Prostate gland (tissue), 2 donors: ENCODE measurements at places on chromosomes 5 and 9. TPM values are rescaled to one million over a fixed set of nuclear protein-coding genes. Genes with fewer than 3 reads are reported as not detected.

DNA sequence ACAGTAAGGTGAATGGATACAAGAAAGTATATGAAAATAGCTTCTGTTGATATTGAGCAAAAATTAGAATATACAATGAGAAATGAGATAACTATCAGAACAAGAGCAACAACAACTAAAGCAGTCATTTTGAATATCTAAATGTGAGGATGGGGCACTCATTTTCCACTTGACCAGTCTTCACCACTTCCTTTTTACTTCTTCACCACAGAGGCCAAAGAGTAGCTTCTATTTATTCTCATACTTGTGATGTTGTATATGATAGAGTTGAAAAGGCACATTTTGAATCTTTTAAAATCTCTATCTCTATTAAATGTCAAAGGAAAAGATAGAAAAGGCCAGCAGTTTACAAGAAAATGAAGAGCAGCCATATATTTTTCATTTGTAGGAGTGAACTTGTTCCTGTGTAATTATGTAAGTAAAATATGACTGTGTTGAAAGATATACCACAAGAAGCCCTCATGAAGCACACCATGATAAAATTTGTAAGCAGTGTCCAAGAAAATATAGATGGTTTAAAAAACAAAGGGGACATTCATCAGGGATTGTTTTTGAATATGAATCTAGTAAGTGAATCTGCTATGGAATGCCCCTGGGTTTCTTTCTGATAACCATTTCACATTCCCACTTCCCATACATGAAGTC is 39.2 kb downstream of the ADAMTS19 start:
- DNase-seq, result no peak

- DNase-seq, result no peak
These were observed at the start of gene BICD2 for GRCh38 chr9:92764381-92764987. TSS of gene BICD2 (minus strand) at chr9:92764833. CDS start at chr9:92764744, 89 bp downstream.

DNA sequence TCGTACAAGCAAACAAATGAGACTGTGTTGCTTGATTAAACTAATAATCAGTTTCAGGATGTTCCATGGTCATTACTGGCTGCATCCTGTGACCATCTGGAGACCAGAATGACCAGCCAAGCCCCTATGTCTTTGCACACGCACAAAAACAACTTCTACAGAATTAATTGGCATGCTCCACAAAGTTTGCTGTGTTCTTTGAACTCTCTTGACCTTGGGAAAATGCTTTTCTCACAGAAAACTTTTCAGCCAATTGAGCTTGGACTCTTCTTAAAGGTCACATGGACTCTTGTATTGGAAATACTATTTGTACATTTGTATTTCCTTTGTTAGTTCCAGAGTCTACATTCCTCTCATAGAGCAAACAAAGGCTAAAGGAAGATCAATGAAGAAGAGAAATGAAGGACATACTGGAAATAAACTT is 147.8 kb downstream of the ARRDC3 start:
- no peak for DNase-seq

DNA sequence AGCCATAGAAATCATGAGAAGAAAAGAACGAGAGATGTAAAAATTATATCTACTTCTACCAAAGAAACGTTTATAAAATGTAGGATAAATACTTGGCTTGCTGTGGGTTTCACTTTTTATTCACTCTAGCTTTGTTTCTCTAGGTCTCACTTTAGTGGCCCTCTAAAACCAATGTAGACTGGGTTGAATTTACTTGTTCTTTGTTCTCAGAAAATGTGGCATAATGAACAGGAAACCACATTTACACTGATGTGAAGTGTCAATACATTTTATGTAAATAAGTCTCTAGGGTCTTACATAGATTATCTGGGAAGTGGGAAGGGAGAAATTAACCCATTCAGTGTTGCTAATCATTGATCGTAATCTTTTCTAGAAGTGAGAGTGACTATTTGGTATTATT is 58.9 kb downstream of the PLPPR1 start:
- DNase-seq, result no peak

DNA sequence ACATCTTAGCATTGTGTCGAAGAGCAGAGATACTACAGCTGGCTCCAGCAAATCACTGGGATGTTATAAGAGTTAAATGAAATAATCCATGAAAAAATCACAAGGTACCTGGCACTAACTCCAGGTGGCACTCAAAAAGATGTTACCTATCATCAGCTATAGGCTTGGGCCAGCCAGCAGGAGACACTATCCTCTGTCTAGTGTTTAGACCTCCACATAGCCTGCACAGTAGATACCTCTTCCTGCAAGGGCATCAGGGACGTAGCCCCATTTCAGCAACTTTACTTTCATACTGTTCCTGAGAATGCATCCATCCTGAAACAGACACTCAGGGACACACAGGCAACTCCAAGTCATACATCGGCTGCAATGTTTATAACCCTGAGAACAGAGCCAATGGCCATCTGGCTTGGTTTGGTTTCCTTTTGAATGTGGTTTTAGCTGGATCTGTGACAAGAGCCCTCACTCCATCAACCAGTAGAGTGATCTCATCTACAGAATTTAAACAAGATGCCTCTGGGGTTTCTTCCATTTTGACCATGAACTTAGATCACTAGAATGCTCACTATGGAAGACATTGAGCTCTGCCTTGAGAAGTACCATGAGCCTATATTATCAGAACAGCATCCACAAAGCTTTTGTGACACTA is 69.9 kb downstream of the TLE1 start:
- DNase-seq, result no peak

DNA sequence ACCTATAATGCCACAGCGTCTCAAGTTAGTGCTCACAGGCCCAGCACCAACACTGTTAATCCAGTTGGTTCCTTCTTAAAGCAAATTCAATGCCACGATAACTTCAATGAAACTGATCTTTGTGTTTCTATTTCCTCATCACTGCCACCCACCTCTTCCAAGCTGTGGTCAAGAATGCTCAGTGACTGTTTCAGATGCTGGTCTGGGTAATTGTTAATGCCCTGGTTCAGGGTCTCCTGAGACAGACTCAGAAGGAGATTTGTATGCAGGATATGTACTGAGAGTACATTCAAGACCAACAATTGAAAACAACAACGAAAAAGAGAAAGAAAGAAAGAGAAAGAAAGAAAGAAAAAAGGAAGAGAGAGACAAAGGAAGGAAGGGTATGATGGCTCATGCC is 505.3 kb downstream of the TLE4 start:
- DNase-seq, result no peak

GRCh38 chr5:150781706-150782614 is 3.4 kb downstream of the SMIM3 start:
- peak; percentile 54 for DNase-seq

DNA sequence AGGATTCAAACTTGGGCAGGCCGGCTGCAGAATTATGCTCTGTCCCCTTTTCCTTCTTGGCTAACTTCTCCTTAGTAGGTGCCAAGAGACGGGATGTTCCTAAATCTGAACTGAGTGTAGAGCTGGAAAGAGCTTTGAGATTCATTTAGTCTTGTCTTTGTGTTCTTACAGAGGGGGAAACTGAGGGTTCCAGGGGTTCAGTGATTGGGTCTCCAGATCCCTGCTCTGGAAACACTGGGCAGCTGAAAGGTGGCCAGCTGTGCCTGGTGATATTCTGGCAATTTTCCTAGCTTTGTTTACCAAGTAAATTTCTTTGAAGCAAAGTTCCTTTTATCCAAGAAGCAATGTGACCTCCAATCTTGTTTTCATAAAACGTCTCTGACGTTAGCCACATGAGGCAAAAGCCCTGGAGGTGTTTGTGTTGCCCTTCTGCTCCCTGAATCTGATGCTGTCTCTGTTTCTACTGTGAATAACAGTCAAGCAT is 288.7 kb downstream of the ZSWIM6 start:
- DNase-seq, result peak; percentile 40

- DNase-seq, result no peak
These were observed 137.0 kb downstream of the FER start for GRCh38 chr5:108884736-108885135.

- DNase-seq, result no peak
These were observed 7.5 kb downstream of the OR1K1 start for GRCh38 chr9:122807271-122807900.

GRCh38 chr9:4389003-4389402 is 89.1 kb upstream of the GLIS3 start:
- no peak for DNase-seq

DNA sequence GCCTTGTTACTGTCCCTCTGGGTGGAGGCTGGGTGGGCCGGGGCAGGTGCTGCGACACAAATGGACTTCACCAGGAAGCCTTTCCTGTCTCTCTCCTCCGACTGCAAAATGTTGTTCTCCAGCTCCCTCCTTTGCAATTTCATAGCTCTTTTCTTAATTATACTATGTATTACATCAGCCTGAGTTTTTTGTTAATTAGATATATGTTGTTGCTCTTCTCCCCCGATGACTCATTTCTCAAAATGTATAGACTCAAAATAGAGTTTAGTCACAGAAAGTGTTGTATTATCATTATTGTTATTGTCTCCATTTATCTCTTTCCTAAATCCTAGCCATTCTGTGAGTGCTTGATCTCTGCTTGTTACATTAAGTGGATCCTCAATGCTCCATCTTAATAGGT is 122.4 kb upstream of the OSMR start:
- no peak for DNase-seq

- DNase-seq, result no peak
These were observed 211.0 kb downstream of the CRB2 start for GRCh38 chr9:123567013-123567412.

- no peak for DNase-seq
These were observed 53.3 kb upstream of the RNU6ATAC start for GRCh38 chr9:134217431-134218210.

DNA sequence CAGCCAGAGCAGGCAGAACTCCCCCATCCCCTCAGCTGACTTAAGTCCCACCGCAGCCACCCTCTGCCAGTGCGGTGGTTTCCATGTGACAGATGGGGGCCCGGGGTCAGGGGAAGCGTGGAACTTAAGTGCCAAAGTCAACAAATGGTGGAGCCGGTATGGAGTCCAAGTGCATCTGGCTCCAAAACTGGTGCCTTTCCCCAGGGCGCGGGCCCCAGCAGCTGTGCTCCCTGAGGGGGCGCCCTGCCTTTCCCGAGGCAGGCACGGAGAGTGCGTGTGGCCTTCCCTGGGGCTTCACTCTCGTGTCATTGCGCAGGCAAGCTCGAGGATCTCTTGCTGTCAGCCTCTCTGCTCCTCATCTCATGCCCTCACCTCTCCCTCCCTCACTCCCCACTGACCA is 33.8 kb downstream of the SLC46A2 start:
- DNase-seq, result no peak

DNA sequence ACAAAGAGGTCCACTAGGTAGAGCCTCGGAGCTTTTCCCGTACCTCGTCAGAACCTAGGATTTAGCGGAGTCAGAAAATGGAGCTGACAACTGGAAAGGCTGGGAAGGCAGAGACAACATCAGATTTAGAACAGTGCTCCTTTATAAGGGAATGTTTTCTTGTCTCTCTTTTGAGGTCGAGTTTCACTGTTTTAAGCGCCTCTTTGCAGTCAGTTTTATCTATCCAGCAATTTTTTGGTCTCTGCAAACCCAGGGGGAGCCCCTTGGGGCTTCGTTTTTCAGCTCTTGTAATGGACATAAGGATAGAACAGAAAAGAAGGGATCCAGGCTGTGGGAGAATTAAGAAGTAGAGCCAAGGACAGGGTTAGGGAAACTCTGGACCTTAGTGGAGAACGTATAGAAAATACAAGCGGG is 80.5 kb downstream of the FNBP1 start:
- DNase-seq, result no peak

GRCh38 chr9:116555556-116556155 is 131.4 kb upstream of the TRIM32 start:
- DNase-seq, result no peak

GRCh38 chr5:103245761-103246160 is 12.8 kb upstream of the MACIR start:
- DNase-seq, result no peak

DNA sequence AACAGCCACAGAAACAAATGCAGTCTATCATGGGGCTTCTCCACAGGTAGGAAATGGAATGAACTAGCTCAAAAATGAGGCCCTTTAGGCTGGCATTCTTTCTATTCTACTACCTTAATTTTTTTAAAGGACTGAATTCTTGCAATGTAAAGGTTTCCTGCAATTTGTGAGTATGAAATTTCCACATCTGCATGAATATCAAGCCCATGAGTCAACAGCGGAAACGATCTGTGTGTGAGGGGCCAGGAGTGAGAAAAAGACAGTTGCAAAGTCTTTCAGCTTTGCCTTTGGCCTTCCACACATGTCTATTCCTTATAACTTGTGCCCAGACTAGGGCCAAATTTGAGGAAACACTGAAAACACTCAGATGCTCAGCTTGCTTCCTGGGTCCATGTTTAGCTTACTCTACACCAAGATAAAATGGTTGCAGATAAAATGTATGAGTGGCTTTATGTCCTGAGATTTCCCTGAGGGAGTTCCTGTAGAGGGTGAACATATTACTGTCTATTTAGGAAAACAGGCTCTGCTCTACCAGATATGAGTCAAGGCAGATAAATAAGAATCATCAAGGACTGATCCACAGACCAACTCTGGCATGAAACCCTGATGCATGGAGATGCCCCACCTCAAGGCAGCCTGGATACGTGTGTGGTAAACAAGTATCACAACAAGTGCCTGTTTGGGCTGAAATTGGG is 46.5 kb downstream of the RETREG1 start:
- DNase-seq, result no peak

- DNase-seq, result no peak
These were observed 82.0 kb downstream of the SLC1A1 start for GRCh38 chr9:4572184-4572826.

- no peak for DNase-seq
These were observed 1.2 kb downstream of the TLR4 start for GRCh38 chr9:117705386-117705785.

GRCh38 chr5:154608531-154609011 is 130.5 kb upstream of the HAND1 start:
- DNase-seq, result no peak

- DNase-seq, result no peak
These were observed 123.2 kb downstream of the C5orf15 start for GRCh38 chr5:133845271-133845670.

DNA sequence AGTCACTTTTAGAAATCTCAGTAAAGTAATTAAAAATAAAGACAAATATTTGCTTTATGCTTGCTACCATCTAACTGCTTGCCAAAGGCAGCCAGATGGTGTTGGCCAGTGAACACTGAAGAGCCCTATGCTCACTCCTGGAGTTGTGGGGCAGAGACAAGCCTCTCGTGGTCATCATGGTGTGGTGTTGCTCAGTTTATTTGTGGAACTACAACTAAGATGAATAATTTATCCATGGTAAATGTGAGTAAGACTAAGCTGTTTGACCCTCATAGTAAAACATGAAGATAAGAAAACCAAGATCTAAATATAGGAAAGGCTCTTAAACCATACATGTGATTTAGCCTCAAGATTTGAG is 100.7 kb downstream of the PDE8B start:
- DNase-seq, result no peak

STPG3 gene
- total RNA-seq, result not detected

PKD2L2 gene
- total RNA-seq, result 0.45 TPM

ANKRD55 gene
- 1.1 TPM for total RNA-seq

OBP2A gene
- total RNA-seq, result 19.7 TPM

GCNT4 gene
- total RNA-seq, result 1.4 TPM

BTNL9 gene
- 11.7 TPM for total RNA-seq

ACOT12 gene
- 1.0 TPM for total RNA-seq

DDX46 gene
- total RNA-seq, result 25.9 TPM

CTXN3 gene
- total RNA-seq, result not detected

PDE8B gene
- 25.6 TPM for total RNA-seq

GLRA1 gene
- total RNA-seq, result not detected

FOXB2 gene
- total RNA-seq, result not detected

ERP44 gene
- 20.6 TPM for total RNA-seq

AMACR gene
- 14.8 TPM for total RNA-seq

ITGA1 gene
- 43.7 TPM for total RNA-seq

CCDC183 gene
- total RNA-seq, result 9.5 TPM
